SIG-M5 (cell line): ENCODE measurements at places on chromosomes 1 and 21.

- no peak for DNase-seq
Observed at GRCh38 chr1:15417059-15417934, 7.6 kb downstream of the EFHD2 start.

- no peak for DNase-seq
Observed at GRCh38 chr21:37579356-37579755, 212.8 kb downstream of the DYRK1A start.

- DNase-seq, result no peak
Observed at GRCh38 chr1:90274376-90274775, 279.5 kb downstream of the ZNF326 start.

GRCh38 chr1:119321666-119322419, 46.7 kb upstream of the HAO2 start:
- DNase-seq, result no peak

DNA sequence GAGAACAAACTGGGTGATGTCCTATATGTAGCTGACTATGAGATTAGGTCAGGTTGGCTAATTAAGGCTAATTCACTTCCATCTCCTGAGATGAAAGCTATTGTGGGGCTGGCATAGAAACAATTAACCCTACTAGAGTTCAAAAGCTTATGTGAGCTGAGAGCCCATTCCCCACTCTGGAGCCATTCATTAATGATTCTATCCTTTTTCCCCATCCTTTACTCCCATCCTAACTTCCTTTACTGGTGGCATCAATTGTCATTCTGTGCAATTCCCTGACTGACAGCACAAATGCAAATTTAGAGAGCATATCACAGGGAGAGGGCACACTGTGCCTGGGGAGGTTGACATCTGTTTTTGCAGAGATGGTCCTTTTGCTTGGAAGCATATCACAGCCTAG, 103.9 kb downstream of the URB2 start:
- no peak for DNase-seq

DNA sequence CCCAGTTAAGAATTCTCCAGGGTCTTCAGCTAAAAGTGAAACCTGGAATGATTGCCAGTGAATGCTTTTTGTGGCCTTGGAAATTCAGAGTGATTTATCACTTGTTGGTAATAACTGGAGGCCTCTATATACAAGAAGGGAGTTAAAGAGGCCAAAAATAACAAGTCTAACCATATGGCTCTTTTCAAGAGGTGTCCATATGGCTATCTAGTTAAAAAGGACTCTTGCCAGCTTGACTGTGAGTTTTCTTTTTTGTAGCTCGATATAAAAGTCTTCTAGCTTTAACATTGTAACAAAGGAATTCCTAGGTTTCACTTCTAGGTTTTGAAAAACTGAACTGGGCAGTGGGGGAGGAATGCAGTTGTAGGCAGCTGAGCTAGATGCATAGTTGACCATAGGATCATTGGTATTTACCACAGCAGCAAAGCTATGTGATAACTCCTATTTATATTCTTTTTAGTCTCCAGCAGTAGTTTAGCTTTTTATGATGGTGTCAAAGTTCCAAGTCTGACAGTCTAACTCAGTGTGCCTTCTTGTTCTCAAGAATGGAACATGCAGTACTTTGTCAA, 44.4 kb downstream of the CACHD1 start:
- DNase-seq, result no peak

DNA sequence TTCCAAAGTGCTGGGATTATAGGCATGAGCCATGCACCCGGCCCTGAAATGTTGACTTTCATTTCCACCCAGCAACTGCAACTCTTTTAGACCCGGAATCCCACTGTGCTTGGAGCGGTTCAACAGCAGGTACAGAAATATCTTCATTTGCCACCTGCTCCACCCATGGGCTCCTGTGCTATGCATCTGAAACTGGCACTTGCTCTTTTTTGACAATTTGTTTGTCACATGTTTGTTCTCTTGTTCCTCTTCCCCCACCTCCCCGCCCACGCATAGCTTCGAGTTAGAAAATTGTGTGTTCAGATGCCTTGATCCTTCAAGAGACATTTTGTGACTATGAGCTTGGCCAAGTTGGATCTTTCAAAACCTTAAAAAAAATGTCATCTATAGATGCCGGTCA, 2.4 kb upstream of the IFNLR1 start:
- DNase-seq, result peak; percentile 38

DNA sequence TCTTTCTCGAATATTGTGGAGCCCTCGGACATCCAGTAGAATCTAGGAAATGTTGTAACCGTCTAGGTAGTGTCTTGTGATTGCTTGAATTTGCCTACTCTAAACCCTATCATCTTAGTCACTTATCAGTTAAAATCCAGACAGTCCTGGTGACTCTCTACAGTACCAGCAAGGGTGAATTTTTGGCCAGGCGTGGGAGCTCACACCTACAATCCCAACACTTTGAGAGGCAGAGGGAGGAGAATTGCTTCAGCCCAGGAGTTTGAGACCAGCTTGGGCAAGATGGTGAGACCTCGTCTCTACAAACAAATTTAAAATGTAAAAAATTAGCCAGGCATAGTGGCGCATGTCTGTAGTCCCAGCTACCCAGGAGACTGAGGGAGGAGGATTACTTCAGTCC, 230.9 kb downstream of the CHRM3 start:
- DNase-seq, result no peak

GRCh38 chr1:36300526-36300925, 5.6 kb upstream of the SH3D21 start:
- no peak for DNase-seq

GRCh38 chr1:28056129-28056925, 32.1 kb downstream of the EYA3 start:
- no peak for DNase-seq

DNA sequence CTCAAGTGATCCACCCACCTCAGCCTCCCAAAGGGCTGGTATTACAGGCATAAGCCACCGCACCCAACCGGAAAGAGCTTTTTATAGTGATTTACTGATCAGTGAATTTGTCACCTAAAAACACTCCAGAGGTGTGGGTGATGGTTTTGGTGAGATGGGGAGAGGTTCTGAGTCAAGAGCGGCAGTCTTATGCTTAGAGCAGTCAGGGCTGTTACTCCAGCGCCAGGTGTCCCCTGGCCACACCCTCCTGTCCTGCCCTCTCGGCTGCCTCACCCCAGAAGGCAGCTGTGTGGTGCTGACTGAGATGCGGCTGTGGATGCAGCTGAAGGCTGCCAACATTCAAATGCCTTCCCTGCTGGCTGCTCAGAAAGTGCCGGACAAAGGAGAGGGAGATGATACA, 94.5 kb upstream of the LPGAT1 start:
- no peak for DNase-seq

- no peak for DNase-seq
Observed at GRCh38 chr1:51699391-51699790, 82.5 kb downstream of the OSBPL9 start.

- no peak for DNase-seq
Observed at GRCh38 chr21:45593162-45594022, 50.1 kb upstream of the PCBP3 start.

GRCh38 chr1:113279776-113280391, 110.4 kb upstream of the MAGI3 start:
- no peak for DNase-seq

GRCh38 chr1:234863551-234863971, 253.6 kb upstream of the IRF2BP2 start:
- no peak for DNase-seq

GRCh38 chr1:28249866-28250295, 9.4 kb upstream of the SESN2 start:
- no peak for DNase-seq

DNA sequence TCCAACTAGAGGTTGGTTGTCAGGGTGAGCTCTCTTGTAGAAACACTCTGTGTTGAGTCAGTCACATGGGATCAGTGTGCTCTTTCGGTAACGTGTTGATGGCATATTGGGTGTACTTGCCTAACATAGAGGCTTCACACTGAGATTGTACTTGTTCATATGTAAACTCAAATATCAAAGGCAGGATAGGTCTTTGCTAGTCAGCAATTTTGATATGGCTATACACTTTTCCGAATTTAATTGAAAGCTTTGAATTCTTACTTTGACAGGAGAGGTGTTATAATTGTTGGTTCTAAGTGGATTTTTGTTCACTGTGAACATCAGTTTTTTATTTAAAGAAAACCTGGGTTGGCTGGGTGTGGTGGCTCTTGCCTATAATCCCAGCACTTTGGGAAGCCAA, 16.4 kb upstream of the TGFB2 start:
- DNase-seq, result no peak

- DNase-seq, result no peak
Observed at GRCh38 chr1:230285351-230285750, 140.8 kb downstream of the PGBD5 start.

DNA sequence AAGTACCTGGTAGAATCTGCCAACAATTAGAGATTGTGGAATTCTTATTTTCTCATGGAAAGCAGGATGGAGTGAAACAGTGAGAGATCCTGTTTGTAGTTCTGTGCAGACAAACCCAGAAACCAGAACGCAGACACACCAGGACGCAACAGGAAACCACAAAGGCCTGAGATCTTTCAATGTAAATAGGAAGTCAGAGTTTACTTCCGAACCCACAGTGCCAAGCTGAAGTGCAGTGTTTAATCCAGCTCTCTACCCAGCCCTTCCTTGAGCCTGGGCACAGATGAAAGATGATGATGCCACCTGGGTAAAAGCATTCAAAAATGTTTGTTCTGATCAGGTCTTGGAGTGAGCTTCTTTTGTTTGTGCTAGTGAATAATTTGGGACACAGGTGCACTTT, 244.2 kb upstream of the HOOK1 start:
- DNase-seq, result peak; percentile 30

- no peak for DNase-seq
Observed at GRCh38 chr1:42944246-42944928, 14.3 kb downstream of the SLC2A1 start.

- DNase-seq, result no peak
Observed at GRCh38 chr1:39001516-39002421, 10.7 kb downstream of the AKIRIN1 start.

- no peak for DNase-seq
Observed at GRCh38 chr1:152044386-152044785, 7.6 kb upstream of the S100A11 start.

GRCh38 chr1:53998223-53998622, 19.8 kb downstream of the LDLRAD1 start:
- DNase-seq, result no peak

- no peak for DNase-seq
Observed at GRCh38 chr1:245353411-245353810, 198.6 kb downstream of the KIF26B start.

GRCh38 chr1:164590592-164590991, 31.6 kb downstream of the PBX1 start:
- no peak for DNase-seq

DNA sequence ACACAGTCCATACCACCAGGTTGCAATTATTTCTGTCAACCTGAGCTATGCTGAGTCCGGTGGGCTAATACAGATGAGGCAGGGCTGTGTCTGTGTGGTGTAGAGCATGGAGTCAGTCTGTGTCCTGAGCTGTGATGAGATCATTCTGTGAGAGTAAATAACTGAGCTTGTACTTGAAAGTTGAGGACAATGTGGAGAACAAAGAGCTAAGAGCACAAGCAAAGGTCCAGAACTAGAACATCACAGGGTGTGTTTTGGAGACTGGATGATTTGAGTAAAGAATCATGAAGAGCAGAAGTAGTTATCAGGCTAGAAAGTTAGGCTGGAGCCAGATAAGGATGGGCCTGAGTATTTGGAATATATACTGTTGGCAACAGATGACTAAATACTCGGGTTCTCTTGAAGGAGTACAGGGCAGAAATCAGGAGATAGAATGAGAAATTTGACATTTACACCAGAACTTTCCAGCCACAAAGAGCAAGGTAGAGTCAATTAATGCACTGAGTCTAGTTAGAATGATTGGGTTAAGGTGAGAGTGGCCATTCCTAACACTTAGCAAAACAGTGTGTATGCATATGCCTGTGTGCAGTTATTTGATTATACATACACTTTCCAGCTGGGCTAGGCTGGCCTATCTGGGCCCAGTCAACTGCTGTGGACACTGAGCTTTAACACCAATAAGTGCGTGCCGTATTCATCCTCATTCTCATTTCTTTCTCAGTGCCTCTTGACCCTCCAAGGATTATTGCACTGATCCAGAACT, 48.8 kb downstream of the LEPR start:
- no peak for DNase-seq

DNA sequence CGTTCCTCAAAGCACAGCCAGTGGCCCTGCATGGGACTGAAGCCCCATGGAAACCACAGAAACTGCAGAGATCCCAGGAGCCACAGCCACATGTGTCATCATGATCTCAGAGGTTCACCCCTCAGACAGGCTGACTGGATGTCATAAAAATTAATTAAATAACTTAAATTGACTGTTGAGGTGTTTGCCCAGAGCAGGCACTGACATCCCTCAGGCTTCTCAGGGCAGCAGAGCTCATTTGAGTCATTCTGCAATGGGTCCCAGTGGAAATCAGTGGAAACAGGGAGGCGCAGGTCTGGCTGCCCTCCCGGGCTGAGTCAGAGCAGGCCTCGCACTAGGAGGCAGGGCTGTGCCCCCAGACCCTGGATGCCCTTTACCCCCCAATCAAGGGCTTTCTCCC, 135.1 kb downstream of the CDC7 start:
- DNase-seq, result no peak

GRCh38 chr1:27299385-27300271, 22.3 kb upstream of the TMEM222 start:
- no peak for DNase-seq

DNA sequence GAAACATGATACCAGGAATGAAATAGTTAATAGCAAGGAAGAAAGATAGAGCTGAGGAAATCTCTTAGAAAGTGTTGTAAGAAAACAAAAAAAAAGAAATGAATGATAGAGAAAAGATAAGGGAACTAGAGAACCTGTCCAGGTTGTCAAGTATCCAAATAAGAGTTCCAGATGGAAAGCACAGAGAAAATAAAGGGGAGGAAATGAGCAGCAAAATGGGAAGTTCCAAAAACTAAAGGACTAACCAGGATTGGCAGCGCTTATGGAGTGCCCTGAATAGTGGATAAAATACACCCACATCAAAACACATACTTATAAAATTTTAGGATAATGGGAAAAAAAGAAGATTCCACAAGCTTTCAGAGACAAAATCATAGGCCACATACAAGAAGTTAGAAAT, 55.2 kb downstream of the ARHGAP29 start:
- no peak for DNase-seq

- no peak for DNase-seq
Observed at GRCh38 chr1:87212431-87213134, 116.1 kb upstream of the LMO4 start.
